Stomach (tissue), 19 donors: ENCODE measurements at places on chromosomes 3 and 15. TPM values are rescaled to one million over a fixed set of nuclear protein-coding genes. Genes with fewer than 3 reads are reported as not detected.

- peak; percentile 1 for DNase-seq
Observed at GRCh38 chr3:14915636-14916222, 31.7 kb upstream of the NR2C2 start.

DNA sequence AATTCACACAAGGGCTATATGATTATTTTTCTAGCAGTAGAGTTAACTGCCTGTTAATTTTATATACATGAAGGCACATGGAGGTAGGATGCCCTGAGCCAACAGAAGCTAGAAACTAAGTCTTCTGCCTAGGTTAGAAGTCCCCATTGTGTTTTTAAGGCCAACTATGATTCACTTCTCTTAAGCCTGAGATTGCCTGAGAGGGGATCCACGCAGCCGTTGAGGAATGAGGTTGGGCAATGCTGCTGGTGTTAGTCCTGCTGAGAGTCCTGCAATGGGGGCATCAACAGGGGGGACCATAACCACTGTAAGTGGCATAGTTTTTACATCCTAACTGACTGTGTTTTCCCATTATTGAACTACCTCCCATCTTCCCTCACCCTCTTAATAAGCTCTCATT is 60.1 kb upstream of the PFN2 start:
- DNase-seq: no peak

DNA sequence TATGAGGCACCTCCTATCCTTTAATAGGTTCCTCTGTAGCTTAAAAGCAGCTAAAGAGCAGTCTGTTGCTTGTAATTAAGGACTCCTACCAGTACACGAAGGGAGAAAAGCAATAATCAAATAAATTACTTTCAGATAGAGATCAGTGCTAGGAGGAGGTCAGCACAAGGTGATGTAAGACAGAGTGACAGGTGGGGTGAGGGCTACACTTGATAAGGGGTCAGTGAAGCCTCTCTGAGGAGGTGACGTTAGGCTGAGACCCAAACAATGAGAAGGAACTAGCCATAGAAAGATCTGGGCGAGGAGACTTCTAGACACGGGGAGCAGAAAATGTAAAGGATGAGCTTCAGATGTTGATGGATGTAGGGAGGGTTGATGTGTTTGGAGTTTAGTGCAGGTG is 57.7 kb upstream of the BLM start:
- no peak for DNase-seq

DNA sequence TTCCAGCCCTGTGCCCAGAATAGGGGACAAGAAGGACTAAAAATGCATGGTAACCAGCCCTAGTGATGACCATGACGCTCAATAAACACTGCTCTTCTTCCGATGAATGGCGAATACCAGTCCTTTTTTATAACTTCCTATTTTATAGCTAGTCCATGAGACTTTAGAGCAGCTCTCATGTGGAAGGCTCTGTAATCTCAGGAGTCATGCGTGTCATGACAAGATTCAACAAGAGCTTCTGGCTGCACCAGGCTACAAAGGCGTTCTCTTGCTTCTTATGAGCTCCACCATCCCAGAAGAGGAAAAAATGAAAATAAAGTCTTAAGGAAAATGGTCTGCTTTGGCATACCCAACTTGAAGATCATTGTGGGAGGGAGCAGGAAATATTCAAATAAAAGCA is 141.0 kb downstream of the TMCO5A start:
- DNase-seq: no peak

- peak; percentile 47 for DNase-seq
Observed at GRCh38 chr3:45105855-45106671, 40.1 kb downstream of the CDCP1 start.

DNA sequence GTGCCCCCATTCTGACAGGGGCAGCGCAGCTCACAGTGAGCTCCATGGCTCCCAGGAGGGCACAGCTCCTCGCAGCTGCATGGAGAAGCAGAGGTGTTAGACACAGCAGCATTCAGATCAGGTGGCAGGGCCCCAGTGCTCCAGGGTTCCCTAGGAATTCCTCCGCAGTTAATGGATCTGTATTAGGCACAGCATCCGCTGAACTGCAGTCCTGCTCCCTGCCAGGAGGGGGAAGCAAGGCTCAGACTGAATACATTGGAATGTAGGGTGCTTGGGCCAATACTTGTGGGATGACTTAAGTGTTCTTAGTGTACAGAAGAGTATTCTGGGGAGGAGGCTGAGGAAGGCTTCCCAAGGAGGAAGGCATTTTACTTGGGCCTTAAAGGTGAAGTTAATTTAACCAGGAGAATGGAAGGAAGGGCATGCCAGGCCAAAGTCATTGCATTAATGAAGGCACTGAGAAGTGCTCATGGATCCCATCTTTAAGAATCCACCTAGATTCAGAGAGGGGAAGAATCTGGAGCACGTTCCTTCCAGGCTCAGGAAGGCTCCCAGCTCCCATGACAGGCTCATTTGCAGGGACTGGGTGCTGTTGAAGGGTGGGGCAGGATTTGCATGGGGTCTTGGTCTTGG is 111.6 kb downstream of the RAB11A start:
- DNase-seq: peak; percentile 81

DNA sequence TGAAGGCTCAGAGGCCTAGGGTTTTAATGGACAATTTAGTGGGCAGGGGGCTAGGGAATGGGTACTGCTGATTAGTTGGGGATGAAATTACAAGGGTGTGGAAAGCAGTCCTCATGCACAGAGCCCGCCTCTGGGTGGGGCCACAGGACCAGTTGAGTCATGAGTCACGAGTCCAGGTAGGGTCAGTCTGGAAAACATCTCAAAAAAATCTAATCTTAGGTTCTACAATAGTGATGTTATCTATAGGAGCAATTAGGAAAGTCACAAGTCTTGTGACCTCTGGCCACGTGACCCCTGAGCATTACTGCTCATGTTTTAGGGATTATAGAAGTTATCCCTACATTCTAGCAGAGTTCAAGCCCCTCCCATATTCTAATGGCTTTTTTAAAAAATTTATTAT is 18.6 kb upstream of the IREB2 start:
- DNase-seq: no peak

GRCh38 chr3:78967061-78967460 is 800.7 kb downstream of the ROBO1 start:
- DNase-seq: no peak

DNA sequence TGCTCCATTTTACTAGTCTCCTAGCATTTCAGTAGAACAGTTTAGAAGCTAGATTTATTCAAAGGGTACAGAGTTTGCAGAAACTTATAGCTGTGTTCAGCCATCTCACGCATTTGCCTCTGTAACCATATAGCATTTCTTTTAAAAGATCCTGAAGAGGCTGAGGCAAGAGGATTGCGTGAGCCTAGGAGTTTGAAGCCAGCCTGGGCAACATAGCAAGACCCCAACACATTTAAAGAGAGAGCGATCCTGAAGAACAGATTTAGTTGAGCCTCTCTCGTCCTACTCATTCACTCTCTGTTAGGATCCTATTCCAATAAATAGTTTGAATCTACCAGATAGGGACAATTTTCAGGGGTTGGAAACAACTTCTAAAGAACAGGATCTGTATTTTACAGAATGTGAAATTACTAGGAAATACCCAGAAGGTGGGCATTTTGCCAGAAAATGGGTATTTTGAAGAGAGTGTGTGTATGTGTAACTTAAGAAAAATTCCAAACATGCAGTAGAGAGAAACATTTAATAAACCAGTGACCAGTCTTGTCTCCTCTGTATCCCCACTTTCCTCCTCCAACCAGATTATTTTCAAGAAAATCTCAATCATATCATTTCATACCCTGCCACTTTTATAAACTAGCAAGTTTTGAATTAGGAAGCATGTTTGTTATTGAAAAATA is 4.5 kb downstream of the EIF3J start:
- no peak for DNase-seq

GRCh38 chr3:101719604-101720185 is 4.7 kb upstream of the CEP97 start:
- DNase-seq: no peak

GRCh38 chr3:38454884-38455638 is 1.4 kb downstream of the ACVR2B start:
- peak; percentile 91 for DNase-seq

- peak; percentile 29 for DNase-seq
Observed at GRCh38 chr3:45055411-45056143, 29.5 kb downstream of the CLEC3B start.

- no peak for DNase-seq
Observed at GRCh38 chr3:112623213-112623612, 17.7 kb downstream of the CCDC80 start.

- no peak for DNase-seq
Observed at GRCh38 chr3:102715030-102715697, 280.3 kb downstream of the ZPLD1 start.

Gene FGF12
- total RNA-seq: 2.0 TPM

Gene CCR2
- total RNA-seq: not detected

Gene UBE2E1
- 76.4 TPM for total RNA-seq

Gene SLC24A5
- not detected for total RNA-seq

Gene OR5K2
- total RNA-seq: not detected
